ENCODE measurements at places on chromosomes 2 and 18.

- no peak for DNase-seq
Measured at GRCh38 chr2:152613235-152613634, 104.0 kb downstream of the PRPF40A start.

- no peak for DNase-seq
Measured at GRCh38 chr18:71398531-71398930, 1109.7 kb downstream of the SOCS6 start.

GRCh38 chr2:3604991-3605961 is 10.4 kb downstream of the COLEC11 start:
- DNase-seq, result no peak

DNA sequence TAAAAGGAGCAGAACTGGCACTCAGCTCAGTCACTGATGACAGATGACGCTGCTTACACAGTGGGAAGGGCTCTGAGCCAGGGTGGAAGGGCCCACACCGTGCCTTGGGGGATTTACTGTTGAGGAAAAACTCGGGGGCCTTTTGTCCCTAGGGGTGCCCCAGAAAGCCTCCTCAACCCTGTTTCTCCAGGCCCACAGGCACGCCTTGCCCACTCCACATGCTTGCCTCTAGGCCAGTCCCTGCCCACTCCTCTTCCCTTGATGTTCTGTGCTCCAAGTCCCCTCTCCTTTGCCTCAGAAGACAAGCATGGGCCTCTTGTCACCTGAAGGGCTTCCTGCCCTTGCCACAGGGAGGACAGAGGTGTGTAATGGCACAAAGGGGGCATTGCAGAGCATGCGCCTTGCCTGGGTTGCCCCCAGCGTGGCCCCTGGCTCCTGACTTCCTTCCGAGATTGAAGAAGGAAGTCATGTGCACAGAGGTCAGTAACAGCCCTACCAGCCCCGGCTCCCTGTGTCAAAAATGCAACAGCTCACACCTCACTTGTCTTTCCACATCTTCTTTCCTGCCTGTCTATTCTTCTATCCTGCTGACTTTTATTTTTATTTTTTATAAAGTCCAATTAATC is 65.1 kb downstream of the LIPG start:
- DNase-seq, result no peak

DNA sequence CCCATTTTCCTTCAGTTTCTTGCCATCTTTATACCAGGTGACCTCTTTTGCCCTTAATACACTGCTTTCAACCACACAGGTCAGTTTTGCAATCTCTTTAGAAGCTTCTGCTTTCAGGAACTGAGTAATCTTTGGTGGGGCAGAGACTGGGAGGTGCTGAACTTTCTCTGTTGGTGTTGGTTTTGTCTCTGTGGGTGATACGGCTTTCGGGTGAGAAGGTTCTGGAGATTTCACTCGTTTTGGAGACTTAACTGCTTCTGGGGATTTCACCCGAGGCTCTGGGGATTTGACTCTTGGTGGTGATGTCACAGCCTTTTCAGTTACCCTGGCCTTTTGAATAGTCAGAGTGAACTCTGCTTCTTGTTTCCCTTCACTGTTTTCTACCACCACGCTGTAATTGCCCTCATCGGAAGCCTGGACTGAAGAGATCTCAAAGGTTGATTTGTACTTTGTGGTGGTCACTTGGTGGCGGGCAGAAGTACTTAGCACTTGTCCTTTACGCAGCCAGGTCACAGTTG is 50.4 kb downstream of the PLEKHA3 start:
- no peak for DNase-seq

DNA sequence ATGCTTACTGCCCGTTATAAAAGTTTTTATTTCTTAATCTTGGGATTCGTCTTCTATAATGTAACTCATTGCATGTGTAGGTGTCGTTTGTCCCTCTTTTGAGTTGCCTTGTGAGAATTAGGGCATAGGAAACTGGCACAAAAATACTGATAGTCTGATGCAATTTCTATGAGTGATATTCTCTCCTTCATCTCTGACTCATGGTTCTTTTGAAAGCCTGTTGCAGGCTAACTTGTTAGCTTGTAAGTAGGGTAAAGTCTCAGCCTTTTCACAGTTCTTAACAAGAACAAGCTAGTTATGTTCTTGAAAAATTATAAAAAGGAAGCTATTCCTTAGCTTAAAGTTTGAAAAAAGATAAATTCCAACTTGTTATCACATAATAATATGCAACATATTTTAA is 1085.4 kb upstream of the NRXN1 start:
- no peak for DNase-seq

DNA sequence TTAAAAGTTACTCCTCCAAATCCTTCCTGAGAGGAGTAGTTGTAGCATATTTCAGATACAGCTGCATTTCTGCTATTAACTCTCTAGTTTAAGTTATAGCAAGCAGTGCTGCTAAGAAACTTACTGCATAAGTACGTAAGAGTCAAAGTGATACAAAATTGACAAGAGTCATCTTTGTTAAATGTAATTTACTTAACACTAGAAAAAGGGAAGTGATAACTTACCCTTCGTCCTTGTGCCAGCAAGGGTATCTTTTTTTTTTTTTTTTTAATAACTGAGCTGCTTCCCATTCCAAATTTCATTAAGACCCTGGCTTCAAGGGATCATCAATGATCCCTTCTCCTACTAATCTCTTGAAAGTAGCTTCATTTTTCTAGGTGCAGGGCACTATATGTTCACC is 493.0 kb downstream of the PLCL1 start:
- no peak for DNase-seq

GRCh38 chr2:175439416-175439815 is 257.9 kb upstream of the ATP5MC3 start:
- DNase-seq, result no peak

GRCh38 chr2:162232671-162233070 is 10.6 kb downstream of the FAP start:
- DNase-seq, result no peak

- DNase-seq, result no peak
Measured at GRCh38 chr2:12341920-12342319, 374.8 kb upstream of the TRIB2 start.

- no peak for DNase-seq
Measured at GRCh38 chr2:230809015-230809414, 55.7 kb upstream of the ITM2C start.

DNA sequence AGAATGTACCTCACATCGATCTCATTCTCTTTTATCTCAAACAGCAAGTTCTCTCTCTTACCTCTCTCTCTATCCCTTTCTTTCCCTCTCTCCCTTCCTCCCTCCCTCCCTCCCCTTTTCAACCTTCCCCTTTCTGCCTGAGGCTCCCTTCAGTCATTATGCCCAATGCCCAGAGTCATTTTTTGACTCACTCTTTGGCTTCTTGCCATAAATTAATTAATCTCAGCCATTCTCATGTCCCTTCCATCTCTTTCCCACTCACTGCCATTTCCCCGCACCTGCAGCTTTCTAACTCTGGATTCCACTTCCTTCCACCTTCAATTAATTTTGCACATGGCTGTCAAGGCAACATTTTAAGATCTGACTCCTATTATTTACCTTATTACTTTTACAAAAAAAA is 60.1 kb downstream of the EVA1A start:
- no peak for DNase-seq

GRCh38 chr2:195677290-195677689 is 20.3 kb downstream of the SLC39A10 start:
- DNase-seq, result no peak

Measured in GM12891 (cell line).